Activated CD4-positive, CD25-positive, alpha-beta regulatory T cell treated with anti-CD3 and anti-CD28 coated beads, Interleukin-2, amount 50 U/mL, for 16 hours (primary cell): ENCODE measurements at places on chromosomes 5 and 9.

DNA sequence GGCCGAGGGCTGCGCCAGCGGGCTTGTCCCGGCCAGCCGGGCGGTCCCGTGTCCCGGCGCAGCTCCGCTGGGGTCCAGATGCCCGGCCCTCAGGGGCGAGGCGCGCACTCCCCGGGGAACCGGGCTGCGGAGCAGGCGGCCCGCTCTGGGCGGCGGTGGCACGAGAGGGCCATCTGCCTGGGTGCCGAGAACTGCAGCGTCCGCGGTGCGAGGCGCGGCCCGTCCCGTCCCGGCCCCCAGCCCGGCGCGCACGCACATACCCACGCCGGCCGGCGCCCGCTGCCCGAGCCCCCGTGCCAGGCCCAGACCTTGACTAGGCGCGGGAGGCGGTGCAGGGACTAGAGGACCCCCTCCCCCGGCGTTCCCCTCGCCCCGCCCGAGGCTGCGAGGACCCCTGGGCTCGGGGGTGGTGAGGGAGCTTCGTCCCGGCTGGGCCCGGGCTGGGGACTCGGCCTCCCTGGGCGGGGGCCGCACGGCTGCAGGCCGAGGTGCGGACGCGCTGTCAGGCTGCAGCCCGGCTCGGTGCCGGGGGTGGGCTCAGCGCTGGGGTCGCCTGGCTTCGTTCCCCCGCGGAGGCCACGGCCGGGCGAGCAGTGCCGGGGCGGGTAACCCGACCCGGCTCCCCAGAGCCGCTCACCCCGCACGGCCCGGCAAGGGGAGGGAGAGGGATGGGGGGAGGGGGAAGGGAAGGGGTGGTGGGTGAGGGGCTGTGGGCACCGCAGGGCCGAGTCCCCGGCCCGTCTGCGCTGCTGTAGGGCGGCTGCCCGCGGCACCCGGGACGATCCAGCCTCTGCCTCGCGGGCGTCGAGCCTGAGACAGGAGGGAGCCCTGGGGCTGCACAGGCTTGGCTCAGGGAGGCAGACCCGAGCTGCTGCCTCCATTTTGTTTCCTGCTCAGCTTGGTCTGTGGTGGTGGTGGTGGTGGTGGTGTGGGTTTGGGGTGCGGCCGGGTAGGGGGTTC is 1.2 kb upstream of the NSD1 start:
- DNase-seq: no peak

DNA sequence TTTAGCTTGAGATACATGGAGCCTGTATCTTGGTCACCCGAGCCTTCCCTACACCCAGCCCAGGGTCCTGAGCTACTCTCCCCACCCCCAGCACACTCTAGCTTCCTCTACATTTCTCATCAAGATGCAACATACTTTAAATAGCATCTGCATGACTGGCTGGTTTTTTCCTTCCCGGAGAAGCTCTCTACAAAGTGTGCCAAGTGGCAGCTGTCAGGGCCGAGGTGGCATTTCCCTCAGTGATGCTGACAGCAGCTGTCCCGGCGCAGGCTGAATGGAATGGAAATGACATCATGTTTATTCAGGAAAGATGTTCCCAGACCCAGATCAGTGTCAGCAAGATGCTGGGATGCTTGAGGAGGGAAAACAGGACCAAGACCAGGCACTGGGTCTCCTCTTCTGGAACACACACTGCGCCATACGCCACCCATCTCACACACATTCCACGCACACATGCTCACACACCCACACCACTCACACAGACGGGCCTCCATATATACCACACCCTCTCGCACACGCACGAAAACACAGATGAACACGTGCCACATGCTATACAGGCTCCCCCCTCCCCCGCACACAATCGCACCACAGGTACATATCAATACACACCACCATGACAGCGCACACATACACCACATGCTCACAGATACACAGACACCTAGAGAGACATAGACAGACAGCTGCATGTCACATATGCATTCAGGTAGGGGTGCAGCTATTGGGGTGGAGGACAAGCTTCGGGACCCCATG is 67.8 kb downstream of the LHX2 start:
- no peak for DNase-seq

GRCh38 chr9:73780916-73781315 is 629.3 kb downstream of the ANXA1 start:
- no peak for DNase-seq

- no peak for DNase-seq
Measured at GRCh38 chr5:136731241-136731900, 366.0 kb upstream of the TRPC7 start.

DNA sequence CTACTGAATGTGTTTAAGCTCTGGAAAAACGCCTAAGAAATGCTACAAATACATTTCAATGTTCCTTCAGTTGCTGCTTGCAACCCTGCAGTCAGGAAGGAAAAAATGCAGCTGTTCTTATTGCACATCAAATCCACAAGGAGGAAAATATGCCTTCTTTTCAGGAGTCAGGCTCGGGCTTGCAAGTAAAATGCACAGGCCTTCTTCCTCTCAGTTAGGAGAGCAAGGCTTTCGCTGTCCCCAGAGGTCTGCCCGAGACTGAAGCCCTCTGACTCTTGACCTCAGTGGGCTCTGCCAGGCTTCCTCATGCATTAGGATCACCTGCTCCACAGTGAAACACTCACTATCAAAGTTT is 899 bp upstream of the SHC3 start:
- no peak for DNase-seq

GRCh38 chr5:13478831-13479465 is 465.5 kb downstream of the DNAH5 start:
- no peak for DNase-seq

DNA sequence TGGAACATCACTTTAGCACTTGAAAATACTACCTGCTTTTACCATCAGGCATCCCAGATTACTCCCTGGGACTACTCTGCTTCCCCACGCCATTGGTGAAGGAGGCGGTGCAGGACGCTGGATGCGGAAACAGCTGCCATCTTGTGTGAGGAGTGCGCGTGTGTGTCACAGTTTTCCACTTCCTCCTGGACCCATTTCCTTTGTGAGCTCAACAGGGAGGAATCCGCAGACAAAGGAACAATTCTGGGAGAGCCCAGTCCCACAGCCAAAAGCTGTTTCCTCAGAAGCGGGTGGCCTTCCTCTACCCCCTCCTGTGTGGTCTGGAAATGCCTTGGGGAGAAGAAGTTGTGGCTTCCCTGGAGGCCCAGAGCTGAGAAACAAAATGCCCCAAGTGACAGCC is 16.8 kb downstream of the AFAP1L1 start:
- no peak for DNase-seq

DNA sequence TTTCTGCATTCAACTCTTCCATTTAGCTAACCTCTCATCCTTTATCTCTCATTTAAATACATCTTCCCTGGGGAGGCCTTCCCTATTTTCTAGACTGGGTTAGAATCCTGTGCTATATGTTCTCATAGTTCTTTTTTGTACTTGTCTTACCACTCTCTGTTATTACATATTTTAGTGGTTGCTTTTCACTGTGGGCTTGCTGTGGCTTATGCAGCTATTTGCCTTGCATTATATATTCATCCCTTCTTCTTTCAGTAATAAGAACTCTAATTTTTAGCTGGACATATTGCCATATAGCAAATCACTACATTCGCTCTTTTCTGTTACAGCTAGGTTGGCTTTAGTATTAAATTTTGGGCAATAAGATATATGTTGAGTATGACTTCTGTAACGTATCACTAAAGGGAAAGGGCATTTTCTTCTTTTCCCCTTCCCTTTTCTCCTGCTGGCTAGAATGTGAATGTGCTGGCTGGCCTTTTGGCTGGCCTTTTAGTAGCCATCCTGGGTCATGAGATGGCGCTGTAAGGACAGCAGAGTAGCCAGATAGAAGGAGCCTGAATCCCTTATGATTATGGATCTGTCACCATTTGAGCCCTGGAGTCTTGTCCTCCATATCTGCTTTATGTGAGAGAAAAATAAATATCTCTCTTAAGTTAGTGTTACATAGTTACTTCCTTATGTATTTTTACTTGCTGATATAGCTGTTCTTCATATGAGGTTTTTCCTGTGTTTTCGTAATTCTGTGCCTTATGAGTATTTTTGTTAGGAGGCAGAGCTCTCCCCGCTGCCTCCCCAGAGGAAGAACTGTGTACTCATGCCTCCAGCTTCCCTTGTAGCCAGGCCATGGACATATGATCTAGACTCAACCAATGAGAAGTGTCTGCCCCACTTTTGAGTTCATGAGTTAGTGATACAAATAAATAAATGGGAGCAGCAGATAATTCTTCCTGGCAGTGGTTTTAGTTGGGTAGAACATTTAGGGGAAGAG is 65.8 kb downstream of the NDUFAF2 start:
- no peak for DNase-seq

GRCh38 chr5:66596636-66597182 is 516 bp downstream of the MAST4 start:
- no peak for DNase-seq

DNA sequence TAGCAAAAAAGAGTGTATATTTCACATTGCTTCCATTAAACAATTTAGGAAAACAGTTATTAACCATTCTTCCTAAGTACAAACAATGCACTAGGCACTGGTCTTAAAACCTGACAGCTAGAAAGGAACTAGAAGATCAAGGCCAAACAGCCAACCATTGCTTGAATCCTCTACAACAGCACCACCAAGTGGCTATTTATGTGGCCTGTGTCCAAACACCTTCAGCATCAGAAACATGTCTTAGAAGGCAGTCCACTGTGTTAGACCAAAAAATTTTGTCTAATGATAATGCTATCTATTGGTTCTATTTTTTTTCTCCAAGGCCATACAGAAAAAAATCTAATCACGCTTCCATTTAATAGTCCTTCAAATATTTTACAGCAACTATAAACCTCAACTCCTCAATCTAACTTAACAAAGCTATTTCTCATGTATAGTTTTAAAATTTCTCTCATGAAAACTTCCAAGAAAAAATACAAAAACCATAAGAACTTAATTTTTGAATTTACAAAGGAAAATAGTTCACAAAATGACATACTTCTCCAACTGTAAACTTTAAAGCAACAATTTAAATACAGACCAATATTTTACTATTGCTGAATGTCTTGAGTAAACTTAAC is 36.1 kb downstream of the CAAP1 start:
- no peak for DNase-seq

DNA sequence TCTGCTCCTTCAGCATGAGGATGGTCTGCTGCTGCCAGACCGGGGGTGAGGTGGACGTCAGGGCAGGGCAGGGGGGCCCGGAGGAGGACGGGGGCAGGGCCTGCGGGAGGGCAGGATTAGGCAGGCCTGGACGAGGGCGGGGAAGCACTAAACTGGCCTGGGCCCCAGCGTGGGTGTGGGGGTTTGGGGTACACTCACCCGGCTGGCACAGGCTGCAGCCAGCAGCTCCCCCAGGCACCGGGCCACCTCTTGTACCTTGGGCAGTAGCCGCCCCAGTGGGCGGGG is 5.5 kb downstream of the SAPCD2 start:
- DNase-seq: no peak

- no peak for DNase-seq
Measured at GRCh38 chr5:146772881-146773466, 105.6 kb downstream of the PPP2R2B start.
